EL (cell line): ENCODE measurements at places on chromosomes 1 and 21.

DNA sequence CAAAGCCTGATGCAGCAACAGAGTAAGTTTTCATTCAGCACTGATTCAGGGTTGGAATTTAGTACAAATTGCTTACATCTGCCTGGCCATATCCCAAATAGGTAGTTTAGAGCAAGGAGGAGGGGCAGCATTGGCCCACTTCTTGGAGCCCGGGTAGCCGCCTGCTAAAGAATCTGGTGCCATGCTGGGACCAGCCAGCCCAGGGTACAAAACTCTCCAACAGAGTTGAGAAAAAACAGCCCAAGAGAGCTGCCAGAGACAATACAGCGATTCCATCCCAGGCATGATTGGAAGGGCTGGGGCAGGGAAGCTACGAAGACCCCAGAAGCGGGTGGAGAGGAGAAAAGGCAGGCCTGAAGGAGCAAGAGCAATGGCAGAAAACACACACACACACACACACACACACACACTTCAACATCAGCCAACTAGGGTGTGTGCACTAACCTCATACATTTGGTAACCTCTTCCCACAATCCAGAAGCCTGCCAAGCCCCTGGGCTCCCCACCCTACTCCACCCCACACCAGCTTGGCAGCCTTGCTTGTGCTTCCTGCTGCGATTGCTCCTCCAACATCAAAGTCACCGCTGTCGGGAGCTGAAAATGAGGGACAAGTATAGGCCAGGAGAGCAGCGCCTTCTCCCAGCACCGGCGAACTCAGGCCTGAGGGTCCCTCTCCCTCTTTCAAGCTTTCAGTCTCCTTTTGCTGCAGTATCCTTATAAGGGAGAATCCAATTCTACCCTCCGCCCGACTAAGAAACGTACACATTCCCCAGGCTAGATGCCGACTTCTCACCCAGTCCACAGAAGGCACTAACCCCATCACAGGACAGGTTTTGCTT is 1.2 kb downstream of the PIK3C2B start:
- DNase-seq = peak; percentile 41

GRCh38 chr1:81689531-81689941 is 111.2 kb upstream of the ADGRL2 start:
- DNase-seq = peak; percentile 75

GRCh38 chr1:15899266-15899665 is 51.8 kb downstream of the SPEN start:
- no peak for DNase-seq

DNA sequence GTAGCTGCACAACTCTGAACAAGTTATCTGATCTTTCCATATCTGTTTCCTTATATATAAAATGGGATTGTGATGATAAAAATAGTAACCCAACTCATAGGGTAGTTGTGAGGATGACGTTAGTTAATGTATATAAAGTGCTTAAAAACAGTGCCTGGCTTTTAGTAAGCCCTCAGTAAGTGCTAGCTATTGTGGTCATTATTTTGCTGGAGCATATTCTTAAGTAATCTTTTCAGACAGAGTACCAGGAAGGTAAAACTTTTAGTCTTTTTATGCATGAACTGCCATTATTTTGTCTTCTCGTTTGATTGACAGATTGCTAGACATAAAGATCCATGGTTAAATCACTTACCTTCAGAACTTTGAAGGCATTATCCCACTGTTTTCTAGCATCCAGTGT is 62.5 kb upstream of the SIM2 start:
- DNase-seq = no peak

- peak; percentile 77 for DNase-seq
Observed at GRCh38 chr1:155003766-155004351, 1.3 kb downstream of the ZBTB7B start.

GRCh38 chr1:98898940-98899339 is 105.7 kb downstream of the PLPPR5 start:
- DNase-seq = peak; percentile 6

GRCh38 chr1:226195144-226195543 is 8.6 kb upstream of the ACBD3 start:
- peak; percentile 26 for DNase-seq

DNA sequence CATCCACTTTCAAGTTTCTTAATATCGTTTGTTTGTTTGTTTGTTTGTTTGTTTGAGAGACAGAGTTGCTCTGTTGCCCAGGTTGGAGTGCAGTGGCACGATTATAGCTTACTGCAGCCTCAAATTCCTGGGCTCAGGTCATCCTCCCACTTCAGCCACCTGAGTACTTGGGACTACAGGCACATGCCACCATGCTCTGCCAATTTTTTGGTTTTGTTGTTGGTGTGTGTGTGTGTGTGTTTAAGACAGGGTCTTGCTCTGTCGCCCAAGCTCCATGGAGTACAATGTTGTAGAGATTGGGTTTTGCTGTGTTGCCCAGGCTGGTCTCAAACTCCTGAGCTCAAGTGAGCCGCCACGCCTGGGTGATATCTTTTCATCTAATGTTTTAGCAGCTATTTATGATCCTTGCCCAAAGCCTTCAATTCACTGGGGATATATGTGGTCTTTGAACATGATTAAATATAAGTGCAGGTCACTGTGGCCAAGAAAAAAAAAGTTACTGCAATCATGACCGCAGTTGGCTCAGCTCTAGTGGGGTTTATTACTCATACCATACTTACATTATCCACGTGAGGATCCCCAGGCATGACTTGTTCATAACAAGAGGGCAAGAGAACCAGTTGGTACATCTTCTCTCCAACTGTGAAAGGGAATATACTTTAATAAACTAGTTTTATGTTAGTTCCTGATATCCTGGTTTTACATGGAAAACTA is 8.0 kb downstream of the RRP1B start:
- peak; percentile 57 for DNase-seq

DNA sequence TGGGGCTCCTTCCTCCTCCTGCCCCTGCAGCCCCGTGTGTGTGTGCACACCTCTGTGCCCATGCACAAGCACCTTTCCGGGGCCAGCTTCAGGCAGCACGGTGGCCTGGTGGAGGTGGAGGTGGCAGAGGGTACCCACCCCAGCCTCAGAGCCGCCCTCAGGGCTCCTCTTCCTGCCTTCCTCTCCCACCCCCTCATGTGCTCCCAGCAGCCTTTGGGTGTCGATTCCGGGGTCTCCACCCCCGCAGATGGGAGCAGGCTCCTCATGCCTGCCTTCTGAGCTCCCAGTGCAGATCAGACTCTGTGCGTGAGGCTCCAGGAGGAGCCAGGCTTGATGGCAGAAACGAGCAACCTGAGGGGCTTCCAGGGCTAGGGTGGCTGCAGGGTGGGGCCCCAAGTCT is 29.2 kb upstream of the PLCH2 start:
- no peak for DNase-seq

DNA sequence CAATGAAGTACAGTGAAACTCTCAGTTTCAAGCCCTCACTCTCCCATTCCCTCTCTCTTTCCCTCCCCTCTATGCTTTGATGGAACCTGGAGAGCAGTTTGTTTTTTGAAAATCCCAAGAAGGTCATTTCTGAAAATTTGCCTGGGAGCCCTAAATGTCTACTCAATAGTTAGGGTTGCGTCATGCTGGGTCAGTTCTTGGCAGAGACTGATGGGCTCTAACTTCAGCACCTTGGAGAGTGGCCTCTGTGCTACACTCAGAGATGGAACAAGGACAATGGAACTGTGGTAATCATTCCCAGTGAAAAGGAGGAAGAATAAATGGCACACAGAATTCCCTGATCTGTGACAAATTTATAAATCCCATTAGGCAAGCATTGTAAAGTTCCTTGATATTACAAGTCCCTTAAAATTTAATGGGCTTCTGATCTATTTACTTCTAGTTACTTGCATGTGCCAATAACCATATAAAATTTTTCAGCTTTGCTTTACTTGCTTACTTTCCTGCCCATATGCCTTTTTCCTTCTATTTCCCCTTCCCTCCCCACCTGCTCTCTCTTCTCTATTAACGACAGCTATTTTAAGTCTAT is 182.9 kb upstream of the KCND3 start:
- DNase-seq = peak; percentile 38

DNA sequence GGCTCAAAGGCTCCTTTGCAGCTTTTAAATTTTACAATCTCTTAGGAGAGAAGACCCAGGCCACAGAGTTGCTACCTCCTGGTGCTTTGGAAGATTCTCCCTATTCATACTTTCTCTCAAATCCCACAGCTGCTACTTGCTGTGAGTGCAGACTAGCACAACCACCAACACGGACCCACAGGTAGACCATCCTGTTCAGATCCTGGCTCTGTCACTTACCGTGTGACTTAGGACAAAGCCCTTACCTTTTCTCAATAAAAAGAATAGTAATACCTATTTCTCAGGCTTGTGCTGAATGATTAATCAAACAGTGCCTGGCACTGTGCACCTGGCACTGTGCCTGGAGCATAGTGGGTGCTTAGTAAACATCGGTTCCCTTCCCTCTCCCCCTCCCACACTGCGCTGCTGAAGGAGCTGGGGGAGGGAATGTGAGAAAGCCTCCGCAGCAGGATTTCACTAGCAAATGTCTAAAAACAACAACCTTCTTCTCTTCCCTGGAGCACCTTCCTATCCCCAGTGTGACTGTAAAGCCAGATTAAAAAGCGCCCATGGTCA is 81.7 kb downstream of the PGM1 start:
- no peak for DNase-seq

GRCh38 chr1:112722601-112723510 is 7.7 kb upstream of the PPM1J start:
- peak; percentile 56 for DNase-seq

DNA sequence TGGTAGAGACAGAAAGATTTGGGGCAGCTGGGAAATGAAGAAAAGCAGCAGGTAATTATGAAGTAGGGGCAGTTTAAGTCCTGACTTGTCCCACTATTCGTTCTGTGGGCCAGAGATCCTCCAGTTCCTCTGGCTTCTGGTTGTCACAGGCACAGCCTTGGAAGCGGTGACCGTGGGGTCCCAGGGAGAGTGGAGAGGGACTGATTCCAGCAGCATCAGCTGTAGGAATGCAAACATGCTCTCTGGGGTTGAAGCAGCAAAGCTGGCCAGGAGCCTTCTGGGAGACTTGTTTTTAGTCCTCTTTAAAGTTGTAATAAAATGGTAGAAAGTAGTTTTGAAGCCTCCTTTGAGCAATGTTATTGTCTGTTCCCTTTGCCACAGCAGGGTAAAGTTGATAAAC is 488.0 kb downstream of the LMO4 start:
- no peak for DNase-seq

GRCh38 chr1:205346956-205347574 is 9.7 kb downstream of the KLHDC8A start:
- no peak for DNase-seq

DNA sequence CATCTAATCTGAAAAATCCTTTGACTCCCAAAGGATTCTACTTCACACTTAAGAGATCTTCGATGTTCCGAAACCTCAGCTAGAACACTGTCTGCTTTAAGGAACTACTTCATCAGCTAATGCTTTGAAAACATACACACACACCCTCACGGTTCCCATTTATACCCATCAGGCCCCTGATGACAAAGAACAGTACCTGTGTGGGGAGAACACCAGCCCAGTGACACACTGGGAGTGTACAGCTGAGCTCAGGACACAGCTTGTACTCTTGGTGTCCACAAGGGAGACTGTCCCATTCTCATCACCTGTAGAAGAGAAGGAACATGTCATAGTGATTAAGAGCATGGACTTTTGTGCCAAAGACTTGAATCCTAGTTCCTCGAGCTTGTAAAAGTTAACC is 6.6 kb downstream of the WDR77 start:
- DNase-seq = no peak

DNA sequence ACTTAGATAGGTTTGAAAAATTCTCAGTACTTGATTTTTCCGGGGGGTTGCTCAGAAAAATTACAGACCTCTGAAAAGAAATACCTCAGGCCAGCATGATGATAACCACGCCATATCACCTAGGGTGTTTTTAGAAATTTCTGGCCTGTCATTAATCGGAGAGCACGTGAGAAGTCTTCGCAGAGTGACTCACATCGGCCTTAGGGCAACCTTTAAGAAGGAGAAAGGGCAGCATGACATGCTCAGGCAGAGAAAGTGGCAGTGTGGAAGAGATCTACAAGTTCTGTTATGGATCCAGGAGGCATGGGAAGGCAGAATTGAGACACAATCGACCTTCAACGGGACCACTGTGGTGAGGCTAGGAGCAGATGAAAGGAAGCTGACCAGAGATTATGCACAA is 506.3 kb downstream of the LMO4 start:
- DNase-seq = no peak

- DNase-seq = no peak
Observed at GRCh38 chr1:121516234-121516967, 331.6 kb downstream of the SRGAP2C start.

DNA sequence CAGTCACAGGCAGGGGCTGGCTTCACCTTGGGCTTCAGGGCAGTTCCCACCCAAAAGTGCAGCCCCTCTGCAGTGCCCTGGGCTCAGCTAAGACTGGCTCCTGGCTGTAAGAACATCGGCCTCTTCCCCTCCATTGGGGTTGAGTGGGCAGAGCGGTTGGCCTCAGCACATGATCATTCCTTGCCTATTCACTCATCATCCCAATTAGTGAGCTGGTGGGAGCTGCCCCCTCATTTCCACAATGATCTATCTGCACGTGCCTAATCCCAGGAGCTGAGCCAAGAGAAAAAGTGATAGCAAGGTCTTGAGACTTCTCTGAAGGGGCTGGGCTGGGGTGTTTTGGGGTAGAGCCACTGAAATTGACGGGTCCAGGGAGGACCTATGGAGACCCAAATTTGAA is 133.6 kb downstream of the SYF2 start:
- peak; percentile 36 for DNase-seq

GRCh38 chr1:66265796-66266195 is 268.2 kb upstream of the SGIP1 start:
- DNase-seq = peak; percentile 60

- peak; percentile 72 for DNase-seq
Observed at GRCh38 chr1:206021626-206022365, 1.9 kb downstream of the CTSE start.

DNA sequence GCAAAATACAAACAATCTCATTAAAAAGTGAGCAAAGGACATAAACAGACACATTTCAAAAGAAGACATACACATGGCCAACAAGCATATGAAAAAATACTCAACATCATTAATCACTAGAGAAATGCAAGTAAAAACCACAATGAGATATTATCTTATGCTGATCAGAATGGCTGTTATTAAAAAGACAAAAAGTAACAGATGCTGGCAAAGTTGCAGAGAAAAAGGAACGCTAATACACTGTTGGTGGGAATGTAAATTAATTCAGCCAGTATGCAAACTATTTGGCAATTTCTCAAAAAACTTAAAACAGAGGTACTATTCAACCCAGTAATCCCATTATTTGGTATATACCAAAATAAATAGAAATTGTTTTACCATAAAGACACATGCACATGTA is 32.2 kb upstream of the TNFSF18 start:
- DNase-seq = peak; percentile 35

DNA sequence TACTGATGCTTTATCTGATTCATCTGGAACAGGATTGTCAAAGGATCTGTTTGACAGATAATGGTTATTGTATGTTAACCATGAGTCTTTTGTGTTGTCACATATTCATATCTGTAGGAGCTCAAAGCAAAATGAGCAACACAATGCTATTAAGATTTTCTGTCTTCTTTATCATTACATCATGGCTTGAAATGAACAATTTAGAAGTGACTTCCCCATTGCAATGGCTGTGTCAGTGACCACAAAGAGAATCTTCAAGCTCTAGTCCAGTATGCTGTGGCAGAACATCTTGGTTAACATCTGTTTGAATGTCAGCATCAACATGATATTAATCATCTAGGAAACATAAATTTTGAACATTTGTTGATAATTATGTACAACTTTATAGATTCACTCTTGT is 1148.5 kb downstream of the PLA2G4A start:
- DNase-seq = no peak

- DNase-seq = no peak
Observed at GRCh38 chr1:57248830-57249229, 175.0 kb downstream of the DAB1 start.

GRCh38 chr1:41710980-41711379 is 207.7 kb downstream of the HIVEP3 start:
- no peak for DNase-seq

GRCh38 chr1:17768651-17769241 is 13.6 kb downstream of the ACTL8 start:
- peak; percentile 96 for DNase-seq
